ENCODE measurements at places on chromosomes 2 and 18.

DNA sequence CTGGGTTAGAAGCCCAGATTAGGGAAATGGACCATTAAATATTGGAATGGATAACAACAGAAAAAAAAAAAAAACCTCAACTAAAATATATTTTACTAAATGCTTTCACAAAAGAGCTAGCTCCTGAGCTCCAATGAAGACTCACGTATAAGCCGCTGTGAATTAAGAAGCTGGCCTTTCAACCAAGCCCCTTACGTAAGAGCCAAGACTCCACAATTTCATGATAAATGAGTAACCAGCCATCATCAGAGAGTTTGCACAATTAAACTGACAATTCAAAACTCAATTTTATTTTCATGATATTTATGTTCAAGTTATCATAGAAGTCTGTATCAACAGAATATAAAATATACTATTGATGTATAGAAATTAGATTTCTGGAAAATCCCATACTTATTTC lies 70.7 kb upstream of the HNRNPA3 start:
- no peak for DNase-seq

DNA sequence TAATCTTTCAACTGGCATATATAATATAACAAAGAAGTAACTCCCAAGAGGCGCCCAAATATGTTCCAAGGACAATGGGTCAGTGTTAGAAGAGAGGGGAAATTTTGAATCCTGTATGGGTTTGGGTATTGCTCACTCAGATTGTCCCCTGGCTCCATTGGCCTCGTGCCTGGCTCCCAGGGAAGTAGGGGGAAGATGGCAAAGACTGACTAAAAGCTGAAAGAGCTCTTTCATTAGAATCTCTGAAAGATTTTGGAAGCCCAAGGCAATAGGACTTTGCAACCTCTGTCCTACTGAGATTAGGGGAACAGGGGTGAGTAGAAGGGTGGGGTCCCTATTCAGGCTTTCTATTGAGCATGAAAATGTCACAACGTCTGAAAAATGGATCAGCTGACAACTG lies 1272.8 kb upstream of the ZEB2 start:
- no peak for DNase-seq

- DNase-seq = no peak
Measured at GRCh38 chr2:53765767-53766166, 1.8 kb upstream of the CHAC2 start.

DNA sequence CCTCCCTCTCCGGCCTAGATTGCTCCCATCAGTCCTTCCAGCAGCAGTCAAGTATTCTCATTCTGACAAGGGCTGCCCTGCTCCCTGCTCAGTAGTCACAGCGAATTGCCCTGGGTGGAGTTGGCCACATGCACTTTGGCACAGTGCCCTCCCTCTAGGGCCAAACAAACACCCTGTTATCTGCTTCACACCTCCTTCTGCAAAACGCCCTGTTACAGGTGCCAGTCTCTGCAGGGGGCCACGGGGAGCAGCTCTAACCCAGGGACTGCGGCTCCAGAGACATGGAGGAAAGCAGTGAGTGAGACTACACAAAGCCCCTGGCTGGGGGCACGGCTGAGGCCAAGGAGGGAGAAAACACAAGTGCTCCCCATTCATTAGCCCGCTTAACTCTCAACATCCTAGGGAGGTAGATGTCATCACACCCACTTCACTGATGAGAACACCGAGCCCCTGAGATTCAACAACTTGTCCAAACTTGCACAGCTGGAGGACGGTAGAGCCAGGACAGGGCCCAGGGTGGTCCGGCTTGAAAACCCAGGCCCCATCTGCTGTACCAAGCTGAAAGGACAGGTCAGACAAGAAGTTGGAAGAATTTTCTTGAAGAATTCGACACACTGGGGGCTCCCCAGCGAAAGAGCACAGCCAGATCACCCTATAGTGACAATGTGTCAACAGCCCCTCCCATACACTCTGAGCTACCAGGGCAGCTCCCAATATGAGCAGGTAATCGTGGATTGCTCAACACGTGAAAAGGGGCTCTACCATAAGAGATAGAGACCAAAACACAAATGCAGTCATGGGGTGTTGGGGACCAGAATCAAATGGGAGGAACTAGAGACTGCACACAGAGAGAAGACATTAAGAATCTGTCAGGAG lies 8.7 kb upstream of the TFCP2L1 start:
- no peak for DNase-seq

- no peak for DNase-seq
Measured at GRCh38 chr18:22539051-22539765, 121.5 kb upstream of the CTAGE1 start.

DNA sequence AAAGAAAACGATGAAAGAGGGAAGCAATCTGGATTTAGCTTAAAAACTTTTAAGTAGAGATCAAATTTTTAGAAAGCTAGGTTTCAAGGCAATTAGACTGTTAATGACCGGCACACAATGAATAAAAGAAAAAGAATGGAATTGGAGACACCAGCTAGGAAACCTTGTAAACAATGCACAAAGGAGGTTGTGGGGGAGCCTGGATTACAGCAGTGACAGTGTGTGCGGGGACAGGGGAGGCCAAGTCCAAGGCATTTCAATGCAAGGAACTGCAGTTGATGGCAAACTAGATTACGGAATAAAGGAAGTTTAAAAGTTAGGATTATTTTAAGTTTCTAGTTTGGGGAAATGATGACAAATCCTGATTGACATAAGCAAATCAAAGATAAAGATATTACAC lies 74.5 kb downstream of the DTNB start:
- no peak for DNase-seq

GRCh38 chr2:200243441-200243840 lies 63.1 kb upstream of the SPATS2L start:
- DNase-seq = no peak

GRCh38 chr2:172826522-172826921 lies 90.9 kb downstream of the RAPGEF4 start:
- DNase-seq = no peak

DNA sequence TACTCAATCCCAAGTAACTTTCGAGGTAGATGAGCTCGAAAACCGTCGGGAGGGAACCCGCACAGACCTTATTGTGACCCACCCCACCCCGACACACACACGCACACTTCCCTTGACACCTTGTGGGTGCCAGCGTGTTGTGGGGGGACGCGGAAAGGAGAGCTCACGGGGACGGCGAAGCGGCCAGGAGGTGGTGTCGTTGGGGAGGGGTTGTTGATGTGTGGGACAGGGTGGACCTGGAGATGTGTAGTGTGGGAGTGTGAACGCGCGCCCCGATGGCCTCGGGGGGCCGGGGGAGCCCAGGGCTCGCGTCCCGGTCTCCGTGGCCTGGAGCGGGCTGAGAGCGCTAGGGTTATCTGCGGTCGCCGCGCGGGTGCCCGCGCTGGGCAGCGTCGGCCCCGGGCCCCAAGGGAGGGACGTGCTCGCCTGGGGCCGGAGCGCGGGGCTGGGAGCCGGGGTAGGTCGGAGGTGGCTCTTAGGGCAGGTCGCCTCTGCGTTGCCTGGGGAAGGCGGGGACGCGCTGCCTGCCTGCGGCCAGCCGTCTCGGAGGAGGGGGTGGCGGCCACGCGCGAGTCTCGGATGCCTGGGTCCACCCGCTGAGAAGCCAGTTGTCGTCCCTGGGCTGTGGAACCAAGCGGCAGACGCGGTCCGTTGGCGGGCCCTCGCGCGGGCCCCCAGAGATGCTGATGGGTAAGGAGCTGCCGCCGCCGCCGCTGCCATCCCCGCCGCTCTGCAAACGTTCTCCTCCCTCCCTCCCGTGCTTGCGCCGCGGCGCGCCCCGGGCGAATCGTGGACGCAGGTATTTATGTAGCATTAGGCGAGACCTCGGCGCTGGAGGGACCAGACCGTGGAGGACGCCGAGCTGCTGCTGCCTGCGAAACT lies 1.6 kb downstream of the KLHL29 start:
- no peak for DNase-seq

DNA sequence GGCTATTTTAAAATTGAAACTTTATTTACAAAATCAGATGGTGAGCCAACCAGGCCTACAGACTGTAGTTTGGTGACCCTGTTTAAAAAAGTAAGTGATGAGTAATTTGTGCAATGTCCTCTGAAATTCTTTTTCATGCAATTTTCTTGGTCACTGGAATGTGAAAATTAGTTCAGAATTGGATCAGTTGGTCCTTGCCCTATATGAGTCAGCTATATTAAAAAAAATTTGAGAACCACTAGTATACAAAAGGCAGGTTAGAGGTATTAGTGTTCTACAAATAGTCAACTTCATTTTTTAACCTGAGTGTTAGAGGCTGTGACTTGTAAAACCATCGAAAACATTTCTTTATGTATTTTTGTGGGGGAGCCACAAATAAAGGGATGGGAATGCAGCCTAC lies 91.1 kb upstream of the NXPH2 start:
- DNase-seq = no peak

GRCh38 chr2:45452866-45453265 lies 158.2 kb downstream of the SRBD1 start:
- DNase-seq = no peak

DNA sequence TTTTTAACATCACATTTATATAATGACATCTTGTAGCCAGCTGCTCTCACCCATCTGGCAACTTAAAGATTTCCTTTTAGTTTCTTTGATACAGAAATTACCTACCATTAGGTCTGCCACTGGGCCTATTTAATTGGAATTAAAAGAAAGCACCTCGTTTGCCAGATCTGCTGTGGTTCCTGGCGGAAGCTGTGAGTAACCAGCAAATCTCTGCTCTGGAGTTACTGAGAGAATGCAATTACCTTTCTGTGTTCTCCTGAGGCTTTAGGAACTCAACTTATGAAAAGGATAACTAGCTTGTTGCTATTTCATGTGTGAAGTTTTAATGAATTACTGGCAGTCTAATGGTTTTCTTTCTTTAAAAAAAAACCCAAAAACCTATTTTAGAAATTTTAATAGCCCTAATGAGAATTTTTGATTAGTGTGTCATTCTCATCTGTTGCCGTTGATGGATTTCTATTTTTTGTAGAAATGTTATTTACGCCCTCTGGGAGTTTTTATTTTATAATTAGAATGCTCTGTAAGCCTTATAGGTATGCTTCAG lies 69.7 kb upstream of the LYPD6B start:
- no peak for DNase-seq

Measured in stimulated activated CD4-positive, alpha-beta T cell treated with anti-CD3 and anti-CD28 coated beads, Interleukin-2, amount 100 ng/mL, for 4 hours (primary cell).